ENCODE measurements at places on chromosomes 11 and 22. TPM values are rescaled to one million over a fixed set of nuclear protein-coding genes. Genes with fewer than 3 reads are reported as not detected.

GRCh38 chr11:95245038-95245437, 14.0 kb upstream of the SESN3 start:
- DNase-seq, result no peak

DNA sequence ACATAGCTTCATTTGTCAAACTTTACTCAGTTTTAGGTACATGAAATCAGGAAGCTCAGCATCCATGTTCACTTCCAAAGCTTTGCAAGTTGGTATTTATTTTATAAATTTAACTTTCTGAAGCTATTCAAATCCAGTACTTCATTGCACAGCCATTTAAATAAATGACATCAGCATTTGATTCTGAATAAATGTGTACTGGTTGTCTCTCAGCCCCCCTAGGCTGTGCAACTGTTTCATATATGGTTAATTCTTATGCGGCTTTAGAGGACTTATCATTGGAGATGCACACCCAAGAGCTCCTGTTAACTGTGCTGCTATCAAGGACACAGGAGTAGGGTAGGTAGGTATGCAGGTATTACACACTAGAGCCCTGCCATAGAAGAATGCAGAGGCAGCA, 325.1 kb downstream of the SOX6 start:
- DNase-seq, result no peak

DNA sequence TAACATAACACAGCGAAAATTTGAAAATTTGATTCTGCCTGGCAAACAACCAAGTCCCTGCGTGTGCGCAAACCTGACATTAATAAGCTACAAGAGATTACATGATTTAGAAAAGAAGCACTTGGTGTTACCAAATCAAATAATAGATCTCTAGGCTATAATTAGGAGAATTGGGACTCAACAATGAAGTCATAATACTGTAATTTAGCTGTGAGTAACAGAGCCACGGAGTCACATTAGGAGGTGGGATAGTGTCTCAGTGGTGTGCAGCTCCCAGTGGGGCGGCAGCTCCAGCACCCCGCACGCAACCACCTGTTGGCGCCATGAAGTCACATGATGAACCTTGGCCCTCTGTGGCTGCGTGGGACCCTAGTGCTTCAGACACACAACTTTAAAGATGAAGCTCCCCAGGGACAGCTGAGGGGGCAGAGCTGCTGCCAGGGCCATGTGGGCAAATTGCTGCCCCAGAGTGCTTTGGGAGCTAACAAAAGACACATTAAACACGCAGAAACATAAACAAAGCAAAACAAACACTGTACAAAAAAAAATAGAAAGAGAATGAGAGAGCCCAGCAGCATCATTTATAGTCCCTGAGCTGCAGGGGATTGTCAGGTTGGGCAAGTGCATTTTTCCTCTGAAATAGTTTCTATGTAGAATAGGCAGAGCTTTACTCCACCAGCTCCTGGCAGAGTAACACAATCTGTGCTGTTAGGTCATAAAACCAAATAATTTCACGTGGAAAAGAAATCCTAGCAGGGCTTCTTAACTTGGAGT, 605.6 kb downstream of the SOX6 start:
- no peak for DNase-seq

GRCh38 chr11:959027-959426, 33.4 kb downstream of the AP2A2 start:
- no peak for DNase-seq

GRCh38 chr11:77503006-77503405, 29.1 kb upstream of the PAK1 start:
- DNase-seq, result no peak

- peak; percentile 19 for DNase-seq
Measured at GRCh38 chr22:20080776-20081654, 974 bp downstream of the DGCR8 start.

The CDKN1C gene
- total RNA-seq, result 3.5 TPM

- no peak for DNase-seq
Measured at GRCh38 chr11:76524919-76525318, 80.1 kb downstream of the EMSY start.

The GRAP2 gene
- not detected for total RNA-seq

The RAB3IL1 gene
- total RNA-seq, result 1.9 TPM

The DENND6B gene
- total RNA-seq, result 1.1 TPM

- no peak for DNase-seq
Measured at GRCh38 chr11:41256041-41256440, 203.4 kb downstream of the LRRC4C start.

The C11orf86 gene
- not detected for total RNA-seq

The PSMC3 gene
- total RNA-seq, result 196 TPM

The TTC36 gene
- 0.40 TPM for total RNA-seq

GRCh38 chr11:130689222-130689908, 226.9 kb downstream of the SNX19 start:
- DNase-seq, result no peak

- peak; percentile 88 for DNase-seq
Measured at GRCh38 chr22:50582493-50583293, at the start of gene CHKB. Gene CHKB (minus strand): TSS chr22:50582849. CDS start chr22:50582781, 68 bp downstream.

The FJX1 gene
- 26.9 TPM for total RNA-seq

- DNase-seq, result no peak
Measured at GRCh38 chr11:72685560-72686480, 11.6 kb upstream of the PDE2A start.

GRCh38 chr11:44236296-44236695, 73.6 kb downstream of the ALX4 start:
- DNase-seq, result no peak

The C11orf87 gene
- not detected for total RNA-seq

DNA sequence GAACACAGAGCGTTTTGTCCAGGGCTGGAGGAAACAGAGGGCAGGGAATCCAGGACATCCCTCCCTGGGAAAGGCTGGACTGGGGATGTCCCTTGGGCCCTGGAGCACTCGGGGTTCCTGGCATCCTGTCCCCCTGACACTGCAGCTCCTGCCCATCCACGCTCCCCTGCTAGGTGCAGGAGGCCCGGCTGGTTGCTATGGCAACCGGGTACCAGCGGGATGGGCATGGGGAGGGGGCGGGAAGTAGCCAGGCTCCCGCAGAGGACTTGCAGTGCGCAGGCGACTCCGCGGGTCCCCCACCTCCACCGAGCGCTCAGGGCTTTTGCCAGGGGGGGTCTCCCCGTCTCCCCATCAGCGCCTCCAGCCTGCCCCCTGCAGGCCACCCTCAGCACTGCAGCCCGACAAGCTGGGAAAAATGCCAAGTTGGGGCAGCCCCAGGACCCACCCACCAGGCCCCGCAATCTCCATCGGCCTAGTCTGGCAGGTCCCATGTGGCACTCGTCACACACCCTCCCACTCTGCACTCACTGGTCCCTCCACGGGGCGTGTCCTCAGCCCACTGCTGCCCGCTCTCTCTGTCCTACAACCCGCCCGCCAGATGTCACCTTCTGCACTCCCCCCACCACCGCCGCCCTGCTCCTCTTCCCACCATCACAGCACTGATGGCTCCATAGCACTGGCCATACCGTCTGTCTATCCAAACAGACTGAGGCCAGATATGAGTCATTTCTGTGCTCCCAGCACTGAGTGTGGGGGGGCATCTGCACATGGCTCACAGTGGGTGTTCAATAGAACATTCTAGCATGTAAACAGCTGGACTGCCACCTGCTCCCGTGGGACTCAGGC, 31.5 kb downstream of the KIAA0930 start:
- DNase-seq, result no peak

- no peak for DNase-seq
Measured at GRCh38 chr11:87493516-87493915, 455.8 kb downstream of the TMEM135 start.

GRCh38 chr22:20867179-20868024, 8.6 kb downstream of the SNAP29 start:
- DNase-seq, result no peak

GRCh38 chr11:120703358-120704152, 192.0 kb downstream of the GRIK4 start:
- no peak for DNase-seq

The EMID1 gene
- not detected for total RNA-seq

DNA sequence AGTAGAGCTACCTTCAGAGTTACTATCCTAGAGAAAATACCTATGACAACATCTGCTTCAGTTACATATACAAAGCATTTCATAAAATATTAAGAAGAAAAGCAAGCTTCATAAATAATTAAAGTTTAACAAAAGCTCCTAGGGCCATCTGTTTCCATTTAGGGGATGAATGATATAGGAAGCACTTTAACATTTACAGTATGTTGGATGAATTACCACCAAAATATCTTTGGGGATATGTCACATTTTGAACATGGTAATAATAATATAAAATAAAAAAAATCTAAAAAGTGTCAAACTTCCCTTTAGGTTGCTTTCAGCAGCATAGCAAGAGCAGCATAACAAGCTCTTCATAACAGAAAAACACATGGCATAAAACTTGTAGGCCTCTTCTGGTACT, 104.6 kb downstream of the ATG16L2 start:
- no peak for DNase-seq

GRCh38 chr11:80993536-80993935, 1552.7 kb upstream of the TENM4 start:
- DNase-seq, result no peak

DNA sequence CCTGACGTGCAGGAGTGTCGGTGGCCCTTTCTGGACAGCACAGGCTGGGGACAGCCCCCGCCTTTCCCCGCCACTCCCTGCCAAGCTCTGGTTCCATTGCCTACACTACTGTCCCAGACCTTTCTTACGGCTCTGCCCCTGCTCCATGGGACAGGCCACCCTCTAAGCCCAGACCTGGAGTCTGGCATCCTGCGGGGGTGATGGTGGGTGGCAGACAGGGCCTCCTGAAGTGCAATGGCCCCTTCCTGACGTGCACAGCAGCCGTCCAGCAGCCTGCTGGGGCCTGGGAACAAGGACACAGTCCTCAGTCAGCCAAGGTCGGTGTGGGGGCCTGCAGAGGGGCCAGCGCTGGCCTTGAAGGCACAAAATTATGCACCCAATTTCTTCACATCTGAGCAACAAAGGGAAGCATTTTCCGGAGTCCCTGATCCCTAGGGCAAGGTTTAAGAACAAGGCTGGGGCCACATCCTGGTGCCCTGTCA, 79.7 kb upstream of the KCNQ1OT1 start:
- no peak for DNase-seq

GRCh38 chr11:114307524-114308203, 11.5 kb downstream of the NNMT start:
- DNase-seq, result peak; percentile 75

GRCh38 chr11:13837286-13837685, 125.2 kb upstream of the SPON1 start:
- no peak for DNase-seq

Data from pulmonary artery endothelial cell (primary cell).